ENCODE measurements at places on chromosomes 11 and 22. TPM values are rescaled to one million over a fixed set of nuclear protein-coding genes. Genes with fewer than 3 reads are reported as not detected.

DNA sequence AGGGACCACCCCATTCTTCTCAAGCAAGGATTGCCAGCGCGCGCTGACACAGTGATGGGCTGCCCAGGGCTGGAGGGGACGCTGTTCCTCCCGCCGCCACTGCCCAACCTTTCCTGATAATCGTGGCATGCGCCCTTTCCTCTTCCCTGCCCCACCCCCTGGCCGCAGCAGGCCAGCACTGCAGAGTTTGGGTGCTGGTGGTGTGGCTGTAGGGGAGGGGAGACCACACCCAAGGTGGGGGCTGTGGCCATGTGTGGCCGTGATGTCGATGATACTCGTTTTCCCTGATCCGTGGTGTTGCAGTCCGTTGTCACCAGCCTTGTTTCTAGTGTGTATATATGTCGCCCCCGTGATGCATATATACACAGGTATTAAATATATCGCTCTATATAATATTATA, 22.8 kb upstream of the TEF start:
- no peaks in the 10 kb centered on the region for H3K4me1 ChIP-seq
- no peaks in the 10 kb centered on the region for H3K36me3 ChIP-seq
- DNase-seq, result no peak
- H3K27ac ChIP-seq, result no peak overlapping the region

DNA sequence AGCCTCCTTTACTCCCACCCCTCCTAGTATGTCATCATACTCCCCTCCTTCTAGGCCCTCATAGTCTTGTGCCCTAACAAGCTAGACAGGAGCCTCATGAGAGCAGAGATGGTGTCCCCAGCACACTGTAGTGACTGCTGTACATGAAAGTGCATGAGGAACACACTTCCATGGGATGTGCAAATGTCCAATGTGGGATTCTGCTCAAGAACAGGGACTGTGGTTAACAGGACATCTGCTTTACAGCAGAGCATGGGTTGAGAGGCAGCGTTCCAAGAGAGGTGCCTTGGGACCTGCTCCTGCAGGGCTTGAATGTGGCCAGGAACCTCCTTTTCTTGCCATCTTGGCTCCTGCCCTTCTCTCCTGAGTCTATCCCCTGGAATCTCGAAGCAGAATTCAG, 45.3 kb downstream of the HIRA start:
- H3K36me3 ChIP-seq, result no peaks in the 10 kb centered on the region
- no peaks in the 10 kb centered on the region for H3K27me3 ChIP-seq
- no peak overlapping the region for H3K27ac ChIP-seq
- no peak for DNase-seq
- no peaks in the 10 kb centered on the region for H3K4me1 ChIP-seq

The KREMEN1 gene
- 10.3 TPM for total RNA-seq

The YPEL1 gene
- 6.4 TPM for total RNA-seq

The NUDT8 gene
- not detected for total RNA-seq

The SLC15A3 gene
- 5.9 TPM for total RNA-seq

The CARD18 gene
- not detected for total RNA-seq

GRCh38 chr11:1628506-1629325, 859 bp upstream of the KRTAP5-5 start:
- no peaks in the 10 kb centered on the region for H3K27me3 ChIP-seq
- no peak overlapping the region for H3K4me3 ChIP-seq
- H3K36me3 ChIP-seq, result no peaks in the 10 kb centered on the region
- no peak overlapping the region for H3K27ac ChIP-seq
- no peak for DNase-seq

The P2RX6 gene
- total RNA-seq, result 0.76 TPM

DNA sequence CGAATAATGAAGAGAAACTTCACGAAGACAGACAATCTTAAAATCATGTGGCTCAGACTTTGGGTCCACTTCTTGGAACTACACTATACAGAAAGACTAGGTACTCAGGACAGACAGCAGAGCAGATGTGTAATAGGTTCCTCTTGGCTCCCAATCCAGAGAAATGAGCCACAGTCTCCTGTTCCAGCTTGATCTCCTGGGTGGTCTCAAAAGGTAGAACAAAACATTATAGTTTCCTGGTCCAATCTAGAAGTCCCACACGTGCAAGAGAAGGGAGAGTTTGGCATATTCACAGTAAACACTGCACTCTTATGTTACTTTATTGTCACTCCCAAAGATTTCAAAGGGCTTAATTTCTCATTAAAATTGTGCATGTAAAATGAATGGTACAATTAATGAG, 134.5 kb upstream of the FIBIN start:
- H3K27ac ChIP-seq, result no peak overlapping the region
- no peaks in the 10 kb centered on the region for H3K36me3 ChIP-seq
- DNase-seq, result no peak
- H3K4me3 ChIP-seq, result no peak overlapping the region
- H3K4me1 ChIP-seq, result no peaks in the 10 kb centered on the region

DNA sequence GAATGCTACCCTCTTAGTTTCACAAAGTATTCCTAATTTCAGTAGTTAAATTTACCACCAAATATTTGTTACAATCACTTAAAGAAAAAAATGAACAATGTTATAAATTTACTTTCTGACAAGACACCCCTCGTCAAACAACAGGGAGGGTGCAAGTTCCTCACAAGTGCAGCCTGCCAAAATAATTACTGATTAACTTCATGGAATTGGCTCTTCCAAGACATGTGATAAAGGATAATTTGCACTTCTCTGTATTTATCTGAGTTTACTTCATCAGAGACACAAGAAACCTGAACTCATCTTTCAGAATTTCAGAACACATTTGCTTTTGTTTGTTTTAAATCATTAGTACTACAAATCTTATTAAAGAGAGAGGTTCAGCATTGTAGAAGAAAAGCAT, 66.5 kb downstream of the LARGE2 start:
- peaks cover 3% of the 10 kb centered on the region for H3K4me1 ChIP-seq
- no peak for DNase-seq
- H3K4me3 ChIP-seq, result no peak overlapping the region
- no peaks in the 10 kb centered on the region for H3K27me3 ChIP-seq
- no peaks in the 10 kb centered on the region for H3K36me3 ChIP-seq

- no peak overlapping the region for H3K4me3 ChIP-seq
- DNase-seq, result peak; percentile 74
- H3K27me3 ChIP-seq, result no peaks in the 10 kb centered on the region
- no peaks in the 10 kb centered on the region for H3K36me3 ChIP-seq
- H3K4me1 ChIP-seq, result peaks cover 26% of the 10 kb centered on the region
- H3K27ac ChIP-seq, result peak overlapping the region; percentile 95
Measured at GRCh38 chr22:36323182-36323854, 64.4 kb downstream of the MYH9 start.

- no peak overlapping the region for H3K27ac ChIP-seq
- DNase-seq, result no peak
- no peaks in the 10 kb centered on the region for H3K27me3 ChIP-seq
- peaks cover 6% of the 10 kb centered on the region for H3K4me1 ChIP-seq
- H3K36me3 ChIP-seq, result no peaks in the 10 kb centered on the region
Measured at GRCh38 chr11:66846671-66847091, 3.4 kb downstream of the RCE1 start.

- DNase-seq, result no peak
- no peaks in the 10 kb centered on the region for H3K4me1 ChIP-seq
- H3K27ac ChIP-seq, result no peak overlapping the region
- no peaks in the 10 kb centered on the region for H3K27me3 ChIP-seq
Measured at GRCh38 chr11:14323118-14323676, 35.8 kb downstream of the RRAS2 start.

DNA sequence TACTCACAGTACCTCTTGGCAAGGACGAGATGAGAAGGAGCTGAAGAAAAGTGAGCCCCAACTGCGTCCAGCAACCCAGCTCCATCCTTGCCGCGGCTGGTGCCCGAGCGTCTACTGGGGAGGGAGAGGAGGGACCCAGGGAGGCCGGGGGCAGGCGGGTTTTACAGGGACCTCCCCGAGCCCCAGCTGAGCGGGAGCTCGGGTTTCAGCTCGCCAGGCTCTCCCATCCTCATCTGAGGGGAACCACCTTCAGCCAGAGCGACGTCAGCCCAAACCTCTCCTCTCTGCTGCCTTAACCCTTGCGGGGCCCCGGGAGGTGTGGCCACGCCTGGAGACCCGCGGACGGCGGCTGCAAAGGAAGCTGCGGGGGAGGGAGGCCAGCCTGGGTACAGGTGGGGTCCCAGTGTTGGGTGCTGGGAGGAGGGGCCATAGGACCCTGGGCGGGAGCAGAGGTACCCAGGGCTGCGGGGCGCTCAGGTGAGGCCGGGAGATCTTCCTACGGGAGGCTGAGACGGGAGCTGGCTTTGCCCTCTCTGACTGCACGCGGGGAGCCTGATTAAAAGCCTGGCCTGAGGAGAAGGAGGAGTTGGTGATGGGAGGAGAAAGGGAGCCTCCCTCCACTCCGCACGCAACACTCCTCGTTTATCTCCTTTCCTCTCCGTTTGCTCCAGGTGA, at the start of gene PAMR1:
Gene PAMR1, minus strand, starts transcription at position 116 of the 675 bp plus-strand sequence. Its CDS starts 31 bp downstream, at position 85.
- peak within 1 kb of the TSS; percentile 86 for H3K27ac ChIP-seq
- peak within 1 kb of the TSS; percentile 45 for H3K4me3 ChIP-seq
- H3K4me1 ChIP-seq, result no peaks in the 10 kb centered on the region
- no peaks in the 10 kb centered on the region for H3K27me3 ChIP-seq

DNA sequence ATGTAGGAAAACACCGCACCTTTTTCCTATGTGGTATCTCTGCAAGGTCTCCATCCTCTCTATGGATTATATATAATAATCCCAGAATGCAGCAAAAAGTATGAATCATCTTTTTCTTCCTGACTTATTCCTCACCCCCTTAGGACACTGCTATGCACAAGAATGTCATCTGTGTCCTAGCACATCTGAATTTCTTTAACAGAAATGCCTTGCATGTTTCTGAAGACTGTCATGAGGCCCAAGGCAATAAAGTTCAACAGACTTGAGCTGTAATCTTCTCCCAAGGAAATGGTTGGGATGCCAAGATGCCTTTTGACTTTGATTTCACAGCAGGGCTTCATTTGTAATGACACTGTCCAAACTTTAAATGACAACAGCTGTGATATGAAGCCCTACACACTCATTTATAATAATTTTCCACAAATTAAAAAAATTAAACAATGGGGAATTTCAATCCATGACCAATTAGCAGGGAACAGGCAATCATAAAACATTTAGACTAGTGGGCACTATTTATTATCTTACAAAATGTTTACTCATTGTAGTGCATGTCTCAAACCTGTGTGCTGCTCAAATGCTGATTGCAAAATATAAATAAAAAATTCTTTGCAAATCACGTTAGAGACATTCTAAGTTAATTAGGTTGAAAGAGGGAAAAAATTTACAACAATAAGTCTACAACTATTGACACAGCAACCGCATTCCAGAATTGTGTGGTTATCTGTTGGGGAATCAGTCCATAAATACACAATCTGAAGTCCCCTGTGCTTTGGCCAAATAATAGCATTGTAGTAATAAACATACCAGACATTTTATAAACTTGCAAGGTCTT, 242.3 kb downstream of the SWAP70 start:
- H3K36me3 ChIP-seq, result no peaks in the 10 kb centered on the region
- H3K4me1 ChIP-seq, result no peaks in the 10 kb centered on the region
- peak overlapping the region; percentile 47 for H3K27ac ChIP-seq
- DNase-seq, result no peak
- H3K4me3 ChIP-seq, result no peak overlapping the region

GRCh38 chr11:8192896-8193209, 24.0 kb upstream of the RIC3 start:
- H3K27me3 ChIP-seq, result no peaks in the 10 kb centered on the region
- H3K4me1 ChIP-seq, result no peaks in the 10 kb centered on the region
- H3K4me3 ChIP-seq, result no peak overlapping the region
- no peak for DNase-seq

The AGBL2 gene
- 1.3 TPM for total RNA-seq

DNA sequence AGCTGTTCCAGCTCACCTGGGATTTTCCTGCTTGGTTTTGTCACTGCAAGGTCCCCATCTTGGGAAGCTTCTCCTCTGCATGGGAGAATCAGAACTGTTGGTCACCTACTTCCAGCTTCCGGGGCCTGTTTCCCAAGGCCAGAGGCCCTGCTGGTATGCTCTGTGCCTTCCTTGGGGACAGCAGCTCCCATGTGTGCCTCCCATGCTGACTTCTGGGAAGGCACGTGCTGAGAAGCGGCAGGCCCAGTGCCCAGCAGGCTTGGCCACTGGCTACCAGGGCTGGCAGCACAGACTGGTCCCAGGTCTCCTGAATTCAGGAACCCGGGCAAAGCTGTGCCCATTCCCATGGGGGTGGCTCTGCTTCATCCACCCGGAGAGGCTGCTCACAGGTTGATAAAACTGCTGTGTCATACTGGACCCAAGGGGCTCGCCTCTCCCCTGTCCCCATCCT, 33.8 kb downstream of the MYEOV start:
- H3K27me3 ChIP-seq, result no peaks in the 10 kb centered on the region
- H3K4me3 ChIP-seq, result no peak overlapping the region
- DNase-seq, result no peak
- no peaks in the 10 kb centered on the region for H3K36me3 ChIP-seq

DNA sequence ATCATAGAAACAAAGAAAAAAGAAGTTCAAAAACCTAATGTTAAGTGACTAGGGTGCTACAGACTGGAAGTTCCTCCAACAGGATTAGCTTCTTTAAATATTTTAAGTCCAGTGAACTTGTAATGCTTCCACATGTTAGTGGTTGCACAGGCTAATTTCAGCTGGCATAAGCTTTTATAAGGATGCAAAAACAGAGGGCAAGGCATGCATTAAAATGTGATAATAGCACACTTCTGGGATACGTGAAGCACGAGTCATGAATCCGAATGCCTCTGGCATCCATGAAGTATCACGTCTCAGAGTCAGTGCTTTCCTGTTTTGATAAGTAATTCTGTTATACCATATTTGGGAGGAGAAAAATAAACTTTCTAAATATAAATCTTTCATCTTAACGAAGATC, 106.8 kb downstream of the DCDC1 start:
- no peak for DNase-seq
- no peaks in the 10 kb centered on the region for H3K27me3 ChIP-seq
- no peaks in the 10 kb centered on the region for H3K36me3 ChIP-seq
- H3K4me3 ChIP-seq, result no peak overlapping the region

The JAML gene
- 2.4 TPM for total RNA-seq

DNA sequence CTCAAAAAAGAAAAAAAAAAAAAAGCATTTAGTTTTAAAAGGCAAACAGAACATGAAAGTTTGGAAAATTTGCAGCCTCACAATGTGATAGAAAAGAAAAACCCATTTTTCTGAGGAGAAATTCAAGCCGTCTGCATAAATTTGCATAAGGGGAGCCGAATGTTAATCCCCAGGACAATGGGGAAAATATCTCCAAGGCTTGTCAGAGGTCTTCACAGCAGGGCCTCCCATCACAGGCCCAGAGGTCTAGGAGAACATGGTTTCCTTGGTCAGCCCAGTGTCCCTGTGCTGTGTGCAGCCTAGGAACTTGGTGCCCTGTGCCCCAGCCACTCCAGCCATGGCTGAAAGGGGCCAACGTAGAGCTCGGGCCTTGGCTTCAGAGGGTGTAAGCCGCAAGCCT, 109.1 kb downstream of the TRIM44 start:
- H3K27ac ChIP-seq, result no peak overlapping the region
- H3K4me1 ChIP-seq, result no peaks in the 10 kb centered on the region
- H3K27me3 ChIP-seq, result no peaks in the 10 kb centered on the region
- no peak overlapping the region for H3K4me3 ChIP-seq
- H3K36me3 ChIP-seq, result no peaks in the 10 kb centered on the region

- no peak overlapping the region for H3K4me3 ChIP-seq
- no peaks in the 10 kb centered on the region for H3K4me1 ChIP-seq
- peaks cover 16% of the 10 kb centered on the region for H3K27me3 ChIP-seq
- DNase-seq, result no peak
- H3K27ac ChIP-seq, result no peak overlapping the region
Measured at GRCh38 chr11:128687321-128687720, 6.6 kb upstream of the FLI1 start.

- no peaks in the 10 kb centered on the region for H3K4me1 ChIP-seq
- DNase-seq, result no peak
- H3K27ac ChIP-seq, result no peak overlapping the region
- H3K4me3 ChIP-seq, result no peak overlapping the region
Measured at GRCh38 chr11:84714316-84714780, 912.8 kb downstream of the DLG2 start.

The SLC22A6 gene
- not detected for total RNA-seq

Measured in uterus (tissue), 4 donors.